Stimulated activated CD4-positive, alpha-beta T cell treated with anti-CD3 and anti-CD28 coated beads, Interleukin-15, amount 100 ng/mL, for 48 hours (primary cell): ENCODE measurements at places on chromosomes 2 and 18.

DNA sequence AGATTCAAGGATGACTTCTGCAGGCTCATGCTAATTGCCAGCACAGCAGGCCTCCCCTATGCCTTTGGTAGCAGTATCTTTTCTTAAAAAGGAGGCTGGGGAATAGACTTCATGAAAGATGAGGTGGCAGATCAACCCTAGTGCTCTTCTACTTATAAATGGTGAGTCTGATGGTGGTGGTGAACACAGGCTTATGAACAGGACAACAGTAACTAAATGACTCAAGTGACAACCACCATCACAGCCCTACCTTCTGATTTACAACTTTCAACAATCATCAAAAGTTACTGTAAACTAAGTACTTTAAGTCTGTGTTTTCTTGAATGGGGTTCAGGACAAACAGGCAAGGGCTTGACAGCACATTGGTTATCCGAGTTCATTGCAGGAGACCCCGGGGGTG, 39.3 kb downstream of the PAIP2B start:
- no peak for DNase-seq

DNA sequence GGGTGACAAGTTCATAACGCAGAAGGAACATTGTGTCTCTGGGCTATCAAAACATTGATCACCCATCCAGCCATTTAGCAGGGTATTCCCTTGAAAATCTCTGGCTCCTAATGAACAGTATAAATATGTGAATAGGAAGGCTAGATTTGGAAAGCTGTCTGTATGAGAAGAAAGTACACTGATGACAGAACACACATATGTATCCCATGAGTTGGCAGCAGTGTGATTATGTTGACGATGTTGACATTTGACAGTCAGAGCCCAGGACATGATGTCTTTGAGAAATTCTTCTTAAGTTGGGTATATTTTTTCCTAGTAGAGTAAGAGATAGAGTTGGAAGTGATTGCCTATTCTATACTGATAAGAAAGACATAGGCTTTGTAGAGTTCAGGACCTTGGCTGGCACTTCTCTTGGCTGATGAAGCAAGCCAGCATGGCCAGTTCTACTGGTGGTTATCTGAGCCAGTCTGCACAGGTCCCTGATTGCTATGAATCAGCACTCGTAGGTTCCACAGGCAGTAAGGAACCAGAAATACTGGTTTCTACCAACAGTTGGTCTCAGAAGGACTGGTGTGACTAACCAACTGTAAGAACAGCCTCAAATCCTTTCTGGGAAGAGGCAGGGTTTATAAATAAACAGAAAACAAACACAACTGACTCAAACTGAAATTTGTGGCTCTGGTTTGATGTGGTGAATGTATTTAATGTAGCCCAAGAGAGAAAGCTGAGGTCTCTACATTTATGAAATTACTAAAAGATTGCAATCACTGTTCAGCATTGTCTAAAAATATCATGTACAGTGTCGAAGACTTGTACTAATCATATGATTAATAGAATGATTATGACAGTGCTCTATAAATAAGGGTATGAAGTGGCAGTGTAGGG, 43.9 kb upstream of the RAPH1 start:
- no peak for DNase-seq

DNA sequence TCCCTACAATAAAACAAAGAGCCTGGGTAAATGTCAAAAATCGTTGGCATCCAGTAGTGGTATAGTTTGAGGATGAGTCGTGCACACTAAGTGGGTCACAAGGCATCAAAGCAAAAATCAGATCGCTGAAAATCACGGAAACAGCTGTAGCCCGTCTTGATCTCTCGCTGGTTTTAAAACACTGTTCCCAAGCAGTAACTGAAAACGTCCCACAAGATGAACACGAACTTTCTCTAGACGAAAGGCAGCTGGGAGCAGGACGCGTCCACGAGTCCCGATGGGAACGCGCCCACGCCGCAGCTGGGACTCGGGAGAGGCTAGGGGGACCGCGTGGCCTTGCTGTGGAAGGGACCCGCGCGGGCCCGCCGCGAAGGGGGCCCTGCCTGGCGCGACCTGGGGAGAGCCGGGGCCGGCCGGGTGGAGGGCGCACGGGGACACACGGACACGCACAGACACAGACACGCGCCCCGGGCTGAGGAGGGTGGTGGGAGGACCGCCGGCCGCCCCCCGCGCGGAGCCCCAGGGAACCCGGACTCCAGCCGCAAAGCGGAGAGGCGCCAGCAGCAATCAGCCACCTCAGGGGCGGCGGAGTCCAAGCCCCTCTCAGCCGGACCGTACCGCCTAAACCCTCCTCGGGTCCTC, 651 bp downstream of the STK17B start:
- no peak for DNase-seq

- DNase-seq, result no peak
Observed at GRCh38 chr2:3958465-3958864, 255.1 kb downstream of the DCDC2C start.

- DNase-seq, result no peak
Observed at GRCh38 chr2:222105046-222105445, 193.8 kb downstream of the PAX3 start.

DNA sequence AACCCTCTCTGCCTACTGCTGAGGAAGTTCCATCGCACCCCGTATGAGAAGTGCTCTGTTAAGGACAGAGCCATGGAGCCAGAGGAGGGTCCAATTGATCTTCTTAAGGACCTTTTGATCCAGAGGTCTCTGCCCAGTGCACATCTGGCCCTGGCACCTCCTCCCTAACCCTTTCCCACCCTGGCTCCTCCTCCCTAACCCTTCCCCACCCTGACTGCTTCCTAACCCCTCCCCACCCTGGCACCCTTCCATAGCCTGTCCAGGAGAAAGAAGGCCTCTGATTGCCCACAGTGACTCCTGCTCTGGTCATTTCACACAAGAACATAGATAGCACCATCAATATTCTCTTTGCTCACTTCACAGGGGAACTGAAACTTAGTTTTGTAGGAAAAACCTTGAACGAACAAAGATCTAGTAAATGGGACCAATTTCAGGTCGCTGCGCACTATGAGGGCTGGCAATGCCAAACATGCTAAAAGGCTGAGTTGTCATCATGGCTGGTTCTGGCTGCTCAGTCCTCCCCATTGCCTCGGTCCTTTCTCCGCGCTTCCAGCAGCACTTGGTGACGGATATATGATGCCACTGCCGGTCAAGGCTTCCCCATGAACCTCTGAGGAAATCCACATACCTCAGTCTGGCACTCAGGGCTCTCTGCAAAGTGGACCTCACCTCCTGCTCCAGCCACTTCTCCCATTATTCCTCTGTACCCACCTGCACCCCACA, 49.2 kb downstream of the PKDCC start:
- no peak for DNase-seq

- no peak for DNase-seq
Observed at GRCh38 chr18:8947566-8947965, 154.9 kb upstream of the NDUFV2 start.

- DNase-seq, result no peak
Observed at GRCh38 chr2:2582998-2583545, 252.0 kb upstream of the MYT1L start.

- DNase-seq, result no peak
Observed at GRCh38 chr2:26884486-26884885, 36.6 kb downstream of the DPYSL5 start.

DNA sequence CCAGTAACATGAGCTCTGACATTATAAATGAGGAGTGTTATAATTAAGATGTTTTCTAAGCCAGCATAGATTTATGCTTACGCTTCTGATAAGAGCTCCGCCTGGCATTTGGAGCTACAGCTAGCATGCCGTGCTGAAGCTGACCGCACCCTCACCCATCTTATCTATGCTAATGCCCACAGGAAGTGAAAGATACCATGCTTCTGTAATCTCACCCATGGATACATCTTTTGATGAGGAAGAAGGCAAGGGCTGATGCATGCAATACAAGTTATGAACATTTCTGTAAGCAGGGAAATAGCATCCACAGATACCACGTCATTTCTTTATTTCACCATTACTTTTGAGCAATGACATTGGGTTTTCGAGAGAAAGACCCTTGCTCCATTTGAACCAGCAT, 82.3 kb downstream of the ARL4C start:
- no peak for DNase-seq

GRCh38 chr2:185522472-185522871, 216.1 kb upstream of the FSIP2 start:
- no peak for DNase-seq

DNA sequence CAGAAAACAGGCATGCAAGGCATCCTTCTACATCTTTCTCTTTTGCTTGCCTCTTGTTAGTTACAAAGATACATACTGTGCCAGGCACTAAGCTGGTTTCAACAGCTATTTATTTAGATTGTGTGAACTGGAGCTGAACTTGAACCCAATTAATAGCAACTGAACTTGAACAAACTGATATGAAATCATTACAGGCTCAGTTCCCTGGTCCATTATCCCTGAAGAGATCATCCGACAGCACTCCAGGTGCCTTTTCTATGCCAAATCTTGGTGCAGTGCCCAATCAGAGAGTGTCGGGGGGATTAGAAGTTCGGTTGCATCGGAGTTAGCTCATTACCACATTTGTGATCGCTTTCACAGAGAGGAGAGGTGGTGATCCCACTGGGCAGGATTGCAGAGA, 477.6 kb downstream of the PARD3B start:
- DNase-seq, result no peak

- DNase-seq, result no peak
Observed at GRCh38 chr2:237942513-237942899, 24.3 kb upstream of the UBE2F start.

DNA sequence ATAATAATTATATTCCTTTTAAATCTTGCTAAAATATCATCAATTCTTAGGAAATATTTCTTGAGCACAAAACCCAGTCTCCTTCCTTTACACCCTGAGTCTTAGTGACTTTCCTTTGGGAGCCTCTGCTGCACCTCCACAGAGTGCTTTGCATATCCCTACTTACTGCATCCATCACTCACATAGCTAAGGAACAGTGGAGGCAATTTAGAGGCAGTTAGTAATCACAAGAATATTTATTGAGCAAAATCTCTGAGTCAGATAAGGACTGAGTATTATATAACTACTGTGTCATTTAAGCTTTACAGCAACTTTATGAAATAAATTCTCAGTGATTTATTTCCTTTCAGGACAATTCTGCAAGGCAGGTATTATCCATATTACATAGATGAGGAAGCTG, 327.7 kb downstream of the TMX3 start:
- DNase-seq, result no peak

- no peak for DNase-seq
Observed at GRCh38 chr18:3283908-3284307, 22.0 kb downstream of the MYL12B start.

GRCh38 chr2:228282376-228282775, 100.9 kb upstream of the SPHKAP start:
- no peak for DNase-seq

- DNase-seq, result no peak
Observed at GRCh38 chr2:124112966-124113365, 87.9 kb downstream of the CNTNAP5 start.

GRCh38 chr2:38152035-38152434, 76.1 kb upstream of the CYP1B1 start:
- DNase-seq, result no peak

GRCh38 chr18:58905777-58906428, 41.2 kb downstream of the ZNF532 start:
- no peak for DNase-seq

GRCh38 chr2:118130385-118130784, 42.1 kb downstream of the INSIG2 start:
- no peak for DNase-seq

DNA sequence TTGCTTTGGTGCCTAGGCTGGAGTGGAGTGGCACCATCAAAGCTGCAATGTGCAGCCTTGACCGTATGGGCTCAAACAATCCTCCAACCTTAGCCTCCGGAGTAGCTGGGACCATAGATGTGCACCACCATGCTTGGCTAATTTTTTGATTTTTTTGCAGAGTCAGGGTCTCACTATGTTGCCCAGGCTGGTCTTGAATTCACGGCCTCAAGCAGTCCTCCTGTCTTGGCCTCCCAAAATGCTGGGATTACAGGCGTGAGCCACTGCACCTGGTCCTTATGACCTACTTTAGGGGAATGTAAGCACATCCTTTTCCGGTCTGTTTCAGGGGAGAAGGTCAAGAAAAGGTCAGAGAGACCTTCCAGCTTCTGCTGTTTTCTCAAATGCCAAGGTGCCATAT, 53.4 kb upstream of the SPRED2 start:
- DNase-seq, result no peak
